Foreskin fibroblast (primary cell): ENCODE measurements at places on chromosomes 12 and 14.

DNA sequence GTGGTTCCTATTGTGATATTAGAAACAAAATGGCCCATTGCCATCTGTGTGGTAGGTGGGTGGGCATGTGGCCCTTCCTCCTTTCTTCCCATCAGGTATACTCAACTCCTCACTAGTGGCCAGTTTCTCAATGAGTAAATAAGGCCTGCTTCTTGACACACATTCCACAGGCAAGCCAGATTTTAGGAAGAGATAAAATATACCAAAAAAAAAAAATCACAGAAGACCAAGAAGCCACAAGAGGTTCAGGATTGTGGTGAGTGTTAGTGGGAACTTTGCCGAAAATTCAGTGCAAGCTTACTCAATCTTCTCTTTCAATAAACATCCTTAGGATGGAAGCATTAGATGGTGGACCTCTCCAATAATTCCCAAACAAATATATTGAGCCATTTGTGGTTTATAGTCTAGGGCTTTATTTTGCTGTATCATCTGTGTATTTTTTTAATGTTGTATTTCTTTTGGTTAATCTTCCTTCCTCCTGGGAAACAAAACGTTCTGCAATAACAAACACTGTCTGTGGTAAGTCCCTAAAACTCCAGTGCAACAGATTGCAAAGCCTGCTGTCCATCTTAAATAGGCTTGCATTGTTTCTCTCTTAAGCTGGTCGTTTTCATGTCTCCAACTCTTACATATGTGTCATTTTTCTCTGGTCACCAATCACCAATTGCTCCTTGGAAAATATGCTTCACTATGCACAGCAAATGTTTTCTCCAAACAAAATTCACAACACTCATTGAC, 289.9 kb upstream of the KITLG start:
- DNase-seq = no peak

DNA sequence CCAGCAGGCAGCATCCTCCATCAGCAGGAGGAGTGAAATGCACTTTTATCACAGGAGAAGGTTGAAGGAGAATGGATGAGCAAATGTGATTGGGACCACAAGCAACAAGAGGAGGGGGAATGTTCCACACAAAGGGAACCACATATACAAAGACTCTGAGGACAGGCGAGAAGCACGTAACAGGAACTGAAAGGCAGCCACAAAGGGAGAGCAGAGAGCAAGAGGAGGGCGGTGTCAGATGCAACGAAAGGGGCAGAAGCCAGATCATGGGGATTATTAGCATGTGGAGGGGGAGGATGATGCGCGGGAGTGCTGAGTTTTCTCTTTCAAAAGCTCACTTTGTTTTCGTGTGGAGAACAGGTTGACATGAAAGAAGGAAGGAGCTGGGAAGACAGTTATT, 241.1 kb downstream of the SPTSSA start:
- no peak for DNase-seq

GRCh38 chr12:43750814-43751213, 7.8 kb downstream of the PUS7L start:
- DNase-seq = no peak

GRCh38 chr12:115209230-115209629, 525.3 kb upstream of the TBX3 start:
- no peak for DNase-seq

GRCh38 chr12:69688471-69689427, 10.4 kb downstream of the BEST3 start:
- peak; percentile 95 for DNase-seq

- DNase-seq = no peak
Measured at GRCh38 chr12:26172946-26173552, 22.3 kb upstream of the SSPN start.

DNA sequence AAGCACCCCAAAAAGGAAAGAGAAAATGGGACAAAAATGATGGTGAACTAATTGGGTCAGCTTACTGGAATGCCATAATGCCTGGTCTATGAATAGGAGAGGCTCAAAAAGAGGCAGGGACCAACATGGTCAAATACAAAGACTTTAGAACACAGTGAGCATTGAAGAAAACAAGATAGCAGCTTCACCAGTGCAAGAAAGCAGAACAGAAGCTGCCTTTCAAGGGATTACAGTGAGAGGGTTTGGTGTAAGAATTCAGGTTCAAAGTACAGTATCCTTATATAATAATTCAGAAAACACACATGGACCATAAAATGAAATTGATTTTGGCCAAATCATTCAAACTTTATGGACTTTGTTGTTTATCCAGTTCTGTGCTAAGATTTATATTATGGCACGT, 162.1 kb downstream of the NAV3 start:
- DNase-seq = peak; percentile 16

GRCh38 chr12:95802482-95803270, 12.1 kb upstream of the NTN4 start:
- DNase-seq = peak; percentile 93

GRCh38 chr12:69529021-69529420, 56.2 kb upstream of the CCT2 start:
- DNase-seq = no peak

DNA sequence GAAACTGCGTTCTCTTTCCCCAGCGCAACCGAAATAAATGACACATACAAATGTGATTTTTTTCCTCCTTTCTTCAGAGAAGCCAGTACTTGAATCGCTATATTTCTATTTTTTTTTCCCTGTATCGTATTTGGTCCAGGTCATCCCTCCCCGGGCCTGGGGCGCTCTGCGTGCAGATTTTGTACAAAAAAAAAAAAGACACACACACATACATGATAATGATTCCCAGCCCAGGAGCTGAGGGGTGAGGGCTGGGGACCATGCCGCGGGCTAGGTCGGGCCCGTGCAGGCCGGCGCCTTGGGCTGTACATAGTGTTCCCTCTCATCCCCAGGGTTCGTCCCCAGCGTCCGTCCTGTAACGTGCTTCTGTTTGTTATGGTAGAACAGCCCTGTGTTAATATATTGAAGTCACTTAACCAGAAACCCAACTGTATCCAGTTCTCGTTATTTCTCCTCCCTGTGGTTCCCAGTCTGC, 3.0 kb downstream of the HOXC9 start:
- no peak for DNase-seq

GRCh38 chr12:15268927-15269552, 47.8 kb upstream of the RERG start:
- peak; percentile 82 for DNase-seq

DNA sequence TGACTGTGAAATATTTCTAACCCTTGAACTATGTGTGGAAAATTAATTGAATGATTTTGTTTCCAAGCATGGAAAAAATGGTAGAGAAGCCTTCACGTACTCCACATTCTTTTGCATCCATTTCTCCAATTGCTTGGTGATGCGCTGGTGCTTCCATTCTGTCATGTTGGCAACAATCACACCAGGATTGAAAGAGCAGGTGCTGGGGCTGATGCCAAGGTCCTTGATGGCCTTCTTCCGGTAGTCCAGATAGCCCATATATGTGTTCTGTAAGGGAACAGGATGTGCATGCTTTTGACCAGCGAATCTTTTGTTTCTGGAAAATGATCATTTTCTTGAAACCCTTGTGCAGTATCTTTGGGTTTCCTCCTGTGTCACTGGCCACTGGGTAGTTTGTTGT, 28.6 kb downstream of the TDG start:
- no peak for DNase-seq

GRCh38 chr12:57240926-57241401, 10.0 kb downstream of the STAC3 start:
- peak; percentile 61 for DNase-seq

DNA sequence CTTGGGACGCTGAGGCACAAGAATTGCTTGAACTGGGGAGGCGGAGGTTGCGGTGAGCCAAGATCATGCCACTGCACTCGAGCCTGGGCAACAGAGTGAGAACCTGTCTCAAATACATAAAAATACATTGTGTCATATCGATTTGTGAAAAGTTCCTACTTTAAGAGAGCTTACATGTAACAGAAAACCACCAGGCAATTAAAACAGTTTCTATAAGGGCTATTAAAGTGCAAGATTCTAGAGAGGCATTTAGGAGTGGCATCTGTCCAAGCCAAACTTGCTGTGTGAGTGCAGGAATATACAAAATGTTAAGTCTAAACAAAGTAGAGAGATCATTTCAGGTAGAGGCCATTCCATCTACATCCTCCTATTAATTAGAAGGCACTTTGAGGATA, 1.7 kb upstream of the NEK9 start:
- no peak for DNase-seq

- DNase-seq = no peak
Measured at GRCh38 chr12:52015532-52016041, 8.8 kb downstream of the TAMALIN start.

- peak; percentile 75 for DNase-seq
Measured at GRCh38 chr12:77062846-77063461, 2.4 kb downstream of the E2F7 start.
